ENCODE measurements at places on chromosomes 12 and 14.

GRCh38 chr12:119301379-119301778 is 33.1 kb upstream of the CCDC60 start:
- DNase-seq: no peak

DNA sequence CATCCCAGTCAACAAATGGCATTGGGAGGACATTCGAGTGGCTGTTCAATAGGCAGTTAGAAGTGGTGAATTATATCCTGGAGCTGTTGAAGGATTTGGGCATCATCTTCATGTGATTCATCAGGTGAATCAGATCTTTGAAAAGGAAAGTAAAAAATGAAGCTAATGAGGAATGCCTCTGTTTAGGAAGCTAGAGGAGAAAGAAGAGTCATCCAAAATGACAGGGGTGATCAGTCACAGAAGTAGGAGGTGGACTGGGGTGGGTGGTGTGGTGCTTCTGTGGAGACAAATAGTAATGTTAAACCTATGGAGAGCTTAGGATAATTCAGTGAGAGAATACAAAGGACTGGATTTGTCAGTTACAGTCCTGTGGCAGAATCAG is 32.7 kb downstream of the DIP2B start:
- no peak for DNase-seq

DNA sequence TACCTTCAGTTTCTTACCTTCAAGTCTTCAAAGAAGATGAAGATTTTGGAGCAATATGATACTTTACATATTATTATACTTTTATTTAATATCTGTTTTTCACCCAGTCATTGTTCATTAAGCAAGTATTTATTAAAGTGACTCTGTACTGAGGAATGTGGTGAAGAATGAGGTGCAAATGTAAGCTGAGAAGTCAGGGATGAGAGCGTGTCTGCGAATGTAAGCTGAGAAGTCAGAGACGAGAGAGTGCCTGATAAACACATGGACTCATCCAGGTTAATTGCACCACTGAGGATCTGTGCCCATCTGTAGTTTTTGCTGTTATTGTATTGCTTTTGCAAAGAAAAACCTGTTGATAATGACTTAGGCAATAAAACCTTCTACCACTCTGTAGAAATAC is 211.9 kb upstream of the FAR2 start:
- no peak for DNase-seq

DNA sequence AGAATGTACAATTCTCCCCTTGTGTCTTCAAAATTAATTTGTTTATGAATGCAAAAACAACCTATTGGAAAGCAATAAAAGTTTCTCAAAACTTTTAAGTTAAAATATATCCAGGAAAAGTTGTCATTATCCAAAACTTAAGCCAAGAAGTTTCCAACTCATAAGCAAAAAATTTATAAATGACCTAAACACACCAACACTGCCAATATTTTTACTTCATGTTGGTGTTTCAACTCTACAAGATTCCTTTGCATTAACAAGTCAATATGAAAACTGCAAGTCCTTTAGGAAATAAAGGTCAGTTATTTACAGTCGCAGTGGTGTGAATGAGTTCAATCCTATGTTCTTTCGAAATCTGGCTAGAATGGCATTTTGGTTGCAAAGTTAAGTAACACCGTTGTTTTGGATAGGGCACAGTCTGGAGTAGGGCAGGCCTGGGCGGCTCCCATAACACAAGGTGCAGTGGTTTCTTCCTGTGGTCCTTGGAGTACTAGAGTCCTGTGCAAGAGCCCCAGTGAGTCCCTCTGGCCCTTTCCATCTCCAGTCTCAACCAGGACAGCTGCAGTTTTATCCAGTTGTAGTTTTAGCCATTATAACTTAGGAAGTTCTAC is 151.4 kb downstream of the MED13L start:
- no peak for DNase-seq

GRCh38 chr12:113468365-113469223 is 3.1 kb downstream of the LHX5 start:
- no peak for DNase-seq

All from activated CD8-positive, alpha-beta memory T cell treated with anti-CD3 and anti-CD28 coated beads for 4 hours (primary cell).